ENCODE measurements at places on chromosomes 7 and 10.

- no peak for DNase-seq
Measured at GRCh38 chr7:159012353-159013069, 132.2 kb downstream of the VIPR2 start.

GRCh38 chr10:103394180-103394579 is 2.1 kb downstream of the ATP5MK start:
- no peak for DNase-seq

DNA sequence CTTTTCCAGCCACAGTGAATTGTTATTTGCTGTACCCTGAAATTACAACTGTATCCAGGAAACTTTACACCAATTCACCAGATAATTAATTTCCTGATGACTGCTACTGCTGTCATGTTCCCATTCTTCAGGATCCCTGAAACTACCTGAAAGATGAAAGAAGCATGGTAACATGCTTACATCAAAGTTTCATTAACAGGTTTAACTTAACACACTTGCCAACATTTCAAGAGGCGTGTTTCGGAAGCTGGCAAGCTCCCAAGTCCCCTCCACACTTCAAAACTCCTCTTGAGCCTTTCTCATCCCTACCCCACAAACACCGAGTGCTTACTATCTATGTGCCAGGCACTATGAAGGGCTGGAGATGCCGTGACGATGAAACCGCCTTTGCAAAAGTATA is 88.6 kb downstream of the MPP7 start:
- no peak for DNase-seq

- no peak for DNase-seq
Measured at GRCh38 chr10:66837335-66837734, 88.5 kb upstream of the LRRTM3 start.

GRCh38 chr10:68302503-68302823 is 29.4 kb upstream of the HNRNPH3 start:
- no peak for DNase-seq

- no peak for DNase-seq
Measured at GRCh38 chr10:78672918-78673317, 395.8 kb upstream of the ZMIZ1 start.

GRCh38 chr7:46864716-46865115 is 717.2 kb downstream of the TNS3 start:
- no peak for DNase-seq

DNA sequence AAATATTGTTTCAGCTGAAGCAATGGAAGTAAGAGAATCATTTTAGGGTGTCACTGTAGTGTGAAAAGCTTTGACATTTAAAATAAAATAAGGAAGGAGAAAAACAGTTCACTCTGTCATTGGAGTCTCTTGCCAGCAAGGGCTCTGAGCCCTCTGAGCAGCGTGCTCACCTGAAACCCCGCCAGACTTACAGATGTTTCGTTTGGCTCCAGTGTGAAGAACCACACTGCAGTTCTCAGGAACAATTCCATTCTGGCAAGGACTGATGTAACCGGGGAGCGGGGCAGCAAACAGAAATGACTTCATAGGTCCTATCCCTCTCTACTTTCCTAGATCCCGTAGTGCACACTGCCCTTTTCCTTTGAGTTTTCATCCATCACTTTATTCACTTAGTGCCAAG is 164.3 kb downstream of the CELF2 start:
- peak; percentile 83 for DNase-seq

DNA sequence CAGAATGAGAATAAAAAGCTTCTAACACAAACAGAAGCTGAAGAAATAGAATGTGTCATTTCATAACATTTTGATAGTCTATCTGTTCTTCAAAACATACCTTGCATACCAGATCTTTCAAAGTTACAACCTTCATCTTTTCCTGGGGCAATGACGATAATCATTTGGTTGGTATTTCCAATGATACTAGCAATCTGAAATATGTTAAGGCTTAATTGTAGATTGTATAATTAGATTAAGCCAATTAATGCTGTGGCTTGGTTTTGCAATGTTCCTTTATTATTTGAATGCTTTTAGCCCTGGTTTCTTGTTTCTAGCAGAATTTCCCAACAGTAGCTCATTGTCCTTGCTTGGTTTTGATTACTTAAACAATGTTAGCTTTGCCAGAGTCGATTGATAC is 84.6 kb downstream of the CABCOCO1 start:
- no peak for DNase-seq

- DNase-seq: no peak
Measured at GRCh38 chr7:73515178-73515577, 6.9 kb downstream of the BAZ1B start.

GRCh38 chr7:33537104-33537477 is 368.2 kb upstream of the BMPER start:
- no peak for DNase-seq

DNA sequence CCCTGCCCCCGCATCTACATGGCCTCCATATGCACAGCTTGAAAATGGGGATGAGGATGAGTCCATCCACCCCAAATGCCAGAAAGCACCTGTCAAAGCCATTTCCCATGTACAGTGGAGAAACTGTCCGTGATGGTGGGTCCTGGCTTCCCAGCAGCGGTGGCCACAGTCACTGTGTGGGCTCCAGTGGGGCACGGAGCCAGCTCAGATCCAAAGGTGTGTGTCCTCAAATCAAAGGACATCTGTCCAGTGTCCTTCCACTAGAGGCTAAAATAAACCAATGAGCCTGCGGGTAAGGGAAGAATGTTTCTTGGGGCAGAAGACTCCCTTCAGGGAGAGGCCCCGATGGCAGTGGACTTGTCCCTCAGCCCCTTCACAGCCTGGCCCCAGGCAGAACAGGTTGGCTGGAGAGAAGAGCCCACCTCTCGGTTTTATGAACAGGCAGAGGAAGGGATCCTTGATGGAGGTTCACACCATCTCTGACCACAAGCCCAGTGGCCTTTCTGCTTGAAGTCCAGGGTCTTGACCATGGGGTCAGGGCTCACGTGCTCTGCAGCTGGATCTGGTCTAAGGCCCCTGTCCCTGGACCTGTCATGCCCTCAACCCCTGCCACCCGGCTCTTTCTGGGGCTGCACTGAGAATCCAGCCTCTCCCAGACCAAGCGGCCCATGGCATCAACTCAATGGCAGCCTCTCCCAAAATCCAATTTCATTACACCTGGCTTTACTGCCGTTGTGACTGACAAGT is 106.9 kb downstream of the TCERG1L start:
- peak; percentile 57 for DNase-seq

DNA sequence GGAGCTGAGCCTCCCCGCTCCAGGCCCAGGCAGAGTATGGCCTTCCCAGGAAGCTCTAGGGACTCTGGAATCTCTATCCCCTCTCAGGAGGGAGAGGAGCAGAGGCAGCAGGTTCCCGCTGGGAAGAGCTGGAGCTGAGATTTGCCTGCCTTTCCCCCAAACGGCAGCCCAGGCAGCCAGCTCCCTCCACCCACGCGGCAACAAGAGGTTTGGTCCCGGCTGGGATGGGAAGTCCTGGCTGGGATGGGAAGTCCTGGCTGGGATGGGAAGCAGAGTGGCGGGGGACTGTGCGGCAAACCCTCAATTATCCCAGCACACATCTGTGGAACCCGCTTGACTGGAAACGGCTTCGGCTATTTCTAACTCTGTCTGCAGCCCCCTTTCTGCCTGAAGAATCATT is 223.0 kb downstream of the ELFN1 start:
- no peak for DNase-seq

- no peak for DNase-seq
Measured at GRCh38 chr10:101617102-101617823, 29.1 kb downstream of the DPCD start.

DNA sequence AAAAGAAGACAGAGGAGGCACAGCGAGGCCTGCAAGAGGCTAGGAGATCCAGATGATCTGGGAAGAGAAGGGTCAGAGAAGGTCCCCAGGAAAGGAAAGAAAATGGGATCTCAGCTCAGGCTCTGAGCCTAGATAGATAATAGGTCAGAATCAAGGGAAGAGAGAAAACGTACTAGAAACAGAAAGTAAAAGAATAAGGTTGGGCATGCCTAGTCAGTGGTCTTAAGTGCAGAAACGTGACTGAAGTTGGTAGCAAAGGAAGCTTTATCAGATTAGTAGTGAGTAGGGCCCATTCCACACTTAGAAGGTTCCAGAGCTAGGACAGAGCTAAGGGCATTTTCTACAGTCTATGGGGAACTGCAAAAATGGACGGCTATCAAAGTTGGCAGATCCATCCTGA is 84.8 kb upstream of the ASAH2 start:
- no peak for DNase-seq

GRCh38 chr10:3948843-3949242 is 163.8 kb upstream of the KLF6 start:
- no peak for DNase-seq

DNA sequence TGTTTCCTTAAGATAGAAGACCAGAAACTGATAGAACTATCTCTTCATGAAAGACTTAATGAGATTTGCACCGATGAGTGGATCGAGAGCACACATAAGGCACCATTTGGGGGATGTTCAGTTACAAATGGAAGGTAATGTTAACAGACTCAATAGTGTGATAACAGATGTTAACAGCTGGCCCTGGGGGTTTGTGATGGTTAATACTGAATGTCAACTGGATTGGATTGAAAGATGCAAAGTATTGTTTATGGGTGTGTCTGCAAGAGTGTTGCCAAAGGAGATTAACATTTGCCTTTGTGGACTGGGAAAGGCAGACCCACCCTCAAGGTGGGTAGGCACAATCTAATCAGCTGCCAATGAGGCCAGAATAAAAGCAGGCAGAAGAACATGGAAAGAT is 130.5 kb upstream of the DGKB start:
- DNase-seq: no peak

GRCh38 chr10:79084012-79084971 is 15.5 kb downstream of the ZMIZ1 start:
- DNase-seq: peak; percentile 98

DNA sequence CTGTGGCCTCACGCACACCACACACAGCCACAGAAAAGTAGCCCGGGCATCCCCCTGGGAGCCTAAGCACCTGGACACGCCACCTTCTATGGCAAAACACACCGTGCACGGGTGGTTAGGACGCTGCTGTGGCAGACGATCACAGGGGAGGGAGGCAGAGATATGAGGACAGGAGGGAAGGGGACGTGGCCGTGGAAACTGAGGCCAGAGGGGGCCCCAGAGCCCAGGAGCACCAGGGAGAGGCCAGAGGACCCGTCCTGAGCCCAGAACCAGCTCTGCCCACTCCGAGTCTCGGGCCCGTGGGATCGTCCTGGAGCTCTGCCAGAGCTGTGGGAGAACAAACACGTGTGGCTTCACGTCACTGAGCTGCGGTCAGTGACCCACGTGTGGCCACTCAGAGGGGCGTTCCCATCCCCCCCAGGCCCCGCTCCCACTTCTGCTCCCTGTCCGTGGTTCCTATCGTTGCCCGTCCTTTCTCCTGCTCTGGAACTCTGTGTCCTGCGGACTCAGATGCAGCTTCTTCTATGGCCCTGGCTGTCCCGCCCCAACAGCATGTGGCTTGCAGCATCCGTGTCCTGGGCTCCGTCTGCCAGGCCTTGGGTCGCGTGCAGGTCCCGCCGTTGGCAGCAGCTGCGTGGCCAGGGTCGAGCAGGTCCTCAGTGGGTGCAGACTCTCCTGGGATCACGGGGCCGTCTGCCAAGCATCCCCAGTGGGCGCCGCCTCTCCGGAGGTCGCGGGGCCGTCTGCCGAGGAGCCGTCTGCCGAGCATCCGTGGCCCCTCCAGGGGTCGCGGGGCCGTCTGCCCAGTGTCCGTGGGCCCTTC is 31.0 kb downstream of the GET4 start:
- DNase-seq: no peak

- DNase-seq: no peak
Measured at GRCh38 chr10:95532536-95532935, 28.6 kb downstream of the SORBS1 start.

GRCh38 chr10:76397181-76398042 is 966.0 kb downstream of the LRMDA start:
- peak; percentile 89 for DNase-seq

DNA sequence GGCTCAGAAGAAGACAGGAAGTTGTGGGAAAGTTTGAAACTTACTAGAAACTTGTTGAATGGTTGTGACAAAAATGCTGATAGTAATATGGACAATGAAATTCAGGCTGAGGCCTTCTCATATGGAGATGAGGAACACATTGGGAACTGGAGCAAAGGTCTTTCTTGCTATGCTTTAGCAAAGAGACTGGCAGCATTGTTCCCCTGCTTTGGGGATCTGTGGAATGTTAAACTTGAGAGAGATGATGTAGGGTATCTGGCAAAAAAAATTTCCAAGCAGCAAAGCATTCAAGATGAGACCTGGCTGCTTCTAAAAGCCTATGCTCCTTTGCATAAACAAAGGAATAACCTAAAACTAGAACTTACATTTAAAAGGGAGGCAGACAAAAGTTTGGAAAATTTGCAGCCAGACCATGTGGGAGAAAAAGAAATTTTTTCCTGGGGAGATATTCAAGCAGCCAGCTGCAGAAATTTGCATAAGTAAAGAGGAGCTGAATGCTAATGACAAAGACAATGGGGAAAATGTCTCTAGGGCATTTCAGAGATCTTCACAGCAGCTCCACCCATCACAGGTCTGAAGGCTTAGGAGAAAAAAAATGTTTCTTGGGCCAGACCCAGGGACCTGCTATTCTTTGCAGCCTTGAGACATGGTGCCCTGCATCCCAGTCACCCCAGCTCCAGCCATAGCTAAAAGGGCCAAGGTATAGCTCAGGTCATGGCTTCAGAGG is 16.5 kb upstream of the KCND2 start:
- no peak for DNase-seq

DNA sequence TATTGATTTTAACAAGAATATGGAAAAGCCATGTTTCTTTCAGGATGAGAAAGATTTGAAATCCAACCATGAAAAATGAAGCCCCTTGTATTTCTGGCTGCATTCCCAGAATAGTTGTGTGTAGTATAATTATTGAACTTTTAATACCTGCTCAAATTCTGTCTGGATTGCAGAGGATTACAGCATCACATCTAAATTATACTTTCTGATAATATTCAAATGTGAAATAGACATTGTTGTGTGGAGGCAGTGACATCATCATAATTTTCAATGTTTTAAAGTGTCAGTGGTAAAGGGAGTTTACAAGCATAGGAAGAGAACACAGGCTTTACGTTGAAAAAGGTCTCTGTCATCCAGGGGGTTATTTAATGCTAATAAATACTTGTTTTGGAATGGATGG is 93.4 kb downstream of the POLL start:
- DNase-seq: no peak

DNA sequence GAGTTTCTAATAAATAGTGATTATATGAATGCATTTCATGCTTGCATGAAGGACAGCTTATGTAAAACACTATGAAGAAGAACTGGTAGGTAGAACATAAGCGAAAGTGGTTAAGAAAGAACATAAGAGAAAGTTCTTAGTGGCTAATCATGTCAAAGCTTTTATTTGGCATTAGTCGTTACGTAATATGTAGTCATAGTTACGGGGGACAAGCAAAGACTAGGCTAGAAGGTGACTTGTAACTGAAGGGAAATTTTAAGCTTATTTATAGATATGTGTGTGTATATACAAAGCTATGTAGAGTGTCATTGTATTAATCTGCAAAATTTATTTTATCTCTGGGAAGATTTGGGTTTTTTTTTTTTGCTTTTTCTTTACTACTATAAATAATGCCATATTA is 36.9 kb downstream of the CAPZA2 start:
- no peak for DNase-seq

GRCh38 chr10:28429045-28429444 is 103.9 kb upstream of the WAC start:
- DNase-seq: no peak

GRCh38 chr10:42926843-42927242 is 144.2 kb downstream of the BMS1 start:
- DNase-seq: no peak

- no peak for DNase-seq
Measured at GRCh38 chr10:103695584-103696005, 159.8 kb downstream of the SH3PXD2A start.

Measured in posterior vena cava (tissue), 2 donors.